Activated T-cell treated with anti-CD3 and anti-CD28 coated beads for 24 hours (primary cell): ENCODE measurements at places on chromosomes 1 and 21.

- DNase-seq, result no peak
Observed at GRCh38 chr1:161505686-161506085, 429 bp downstream of the FCGR2A start.

- no peak for DNase-seq
Observed at GRCh38 chr21:26408511-26408910, 164.6 kb downstream of the CYYR1 start.

GRCh38 chr21:36773117-36773516 is 74.2 kb downstream of the SIM2 start:
- no peak for DNase-seq

- no peak for DNase-seq
Observed at GRCh38 chr1:186899577-186899976, 70.8 kb downstream of the PLA2G4A start.

DNA sequence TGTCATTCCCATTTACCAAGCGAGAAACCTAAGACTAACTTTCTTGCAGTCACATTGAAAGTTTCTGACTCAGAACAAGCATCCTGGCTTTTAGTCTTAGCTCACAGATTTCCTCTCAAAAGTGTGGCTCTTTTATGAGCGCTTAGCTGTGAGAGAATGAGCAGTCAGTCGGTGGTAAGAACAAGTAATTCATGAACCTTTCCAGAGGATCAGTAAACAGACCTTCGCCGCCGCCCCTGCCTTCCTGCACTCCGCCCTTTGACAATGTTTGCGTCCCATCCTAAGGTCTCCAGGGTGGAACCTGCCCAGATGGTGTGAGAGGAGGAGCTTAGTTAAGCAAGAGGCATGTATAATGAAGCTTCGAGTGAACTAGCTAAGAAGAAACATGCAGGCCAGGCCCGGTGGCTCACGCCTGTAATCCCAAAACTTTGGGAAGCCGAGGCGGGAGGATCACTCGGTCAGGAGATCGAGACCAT is 142.4 kb downstream of the GLUL start:
- DNase-seq, result peak; percentile 4

DNA sequence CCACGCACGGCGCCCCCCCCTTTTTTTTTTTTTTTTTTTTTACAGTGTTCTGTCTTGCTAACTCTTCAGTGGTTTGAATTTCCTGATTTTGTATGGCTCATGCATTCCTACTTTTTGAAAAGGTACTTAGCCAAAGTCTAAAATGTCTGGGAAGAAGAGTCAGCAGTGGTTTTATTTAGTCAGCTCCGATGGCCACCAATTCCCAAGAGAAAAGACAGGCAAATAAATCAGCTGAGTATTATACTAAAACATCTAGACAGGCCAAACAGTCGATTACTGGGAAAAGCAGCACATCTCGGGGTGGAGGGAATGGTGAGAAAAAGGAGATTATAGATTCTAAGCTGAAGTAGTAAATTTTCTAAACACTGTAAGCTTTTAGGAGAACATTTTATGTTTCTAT is 192.5 kb upstream of the ZRANB2 start:
- DNase-seq, result no peak

GRCh38 chr1:245411245-245412036 is 256.7 kb downstream of the KIF26B start:
- DNase-seq, result no peak

DNA sequence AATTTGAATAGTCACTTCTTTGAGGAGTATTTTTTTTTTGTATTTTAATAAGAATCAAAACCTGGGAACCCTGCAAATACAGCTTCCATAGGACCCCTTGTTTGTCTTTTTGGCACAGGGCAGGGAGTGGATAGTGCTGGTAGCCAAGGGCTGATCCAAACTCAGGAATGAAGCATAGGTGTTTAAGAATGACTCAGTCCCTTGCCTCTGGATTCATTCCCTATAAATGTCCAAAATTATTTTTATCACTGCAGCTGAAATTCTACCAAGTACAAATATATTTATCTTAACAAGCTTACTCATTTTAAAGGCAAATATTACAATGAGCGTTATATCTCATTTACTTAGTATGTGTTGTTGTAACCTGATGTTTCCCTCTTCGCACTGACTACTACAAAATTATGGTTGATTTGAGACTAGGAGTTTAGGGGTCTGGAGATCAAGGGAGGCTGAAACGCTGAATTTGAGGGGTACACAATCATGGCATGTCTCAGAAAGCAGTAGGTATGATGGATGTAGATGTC is 278.6 kb upstream of the LYPLAL1 start:
- DNase-seq, result no peak
